ENCODE measurements at places on chromosomes 12 and 14.

- no peak for DNase-seq
These were observed 4.6 kb downstream of the PAWR start for GRCh38 chr12:79686171-79686570.

DNA sequence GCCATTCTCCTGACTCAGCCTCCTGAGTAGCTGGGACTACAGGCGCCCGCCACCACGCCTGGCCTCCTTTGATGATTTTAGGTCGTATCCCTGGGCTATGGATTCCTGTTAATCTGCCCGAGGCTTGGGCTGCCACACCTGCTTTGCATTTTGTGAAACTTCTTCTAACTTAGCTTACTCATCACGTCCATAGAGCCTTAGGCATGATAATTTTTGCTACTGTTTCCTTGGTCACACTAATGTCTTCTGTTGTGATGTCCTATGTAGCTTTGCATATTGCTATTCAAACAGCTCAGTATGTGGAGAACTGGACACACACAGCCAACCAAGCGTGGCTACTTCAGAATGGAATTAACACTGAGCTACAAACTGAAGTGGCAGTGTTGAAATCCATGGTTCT, 47.5 kb upstream of the DDX11 start:
- no peak for DNase-seq

- DNase-seq, result peak; percentile 36
These were observed 12.5 kb upstream of the CLEC4E start for GRCh38 chr12:8553088-8553627.

DNA sequence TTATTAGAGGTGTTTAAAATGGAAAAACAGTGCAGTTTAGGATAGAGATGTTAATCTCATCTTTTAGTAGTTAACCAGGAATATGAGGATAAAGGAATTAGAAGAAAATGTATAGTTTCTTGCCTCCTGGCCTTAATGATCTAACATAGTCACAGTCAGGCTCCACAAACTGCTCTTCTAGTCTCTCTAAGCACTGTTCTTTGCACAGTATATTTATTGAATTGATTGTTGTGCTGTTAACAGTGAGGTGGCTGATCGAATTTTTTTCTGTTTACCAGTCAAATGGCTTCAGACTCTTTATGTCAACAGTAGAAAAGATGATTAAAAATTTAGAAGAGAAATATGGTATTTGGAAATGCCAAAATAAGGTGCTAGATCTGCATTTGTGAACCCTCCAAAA, 37.8 kb downstream of the ATF7IP start:
- DNase-seq, result no peak

DNA sequence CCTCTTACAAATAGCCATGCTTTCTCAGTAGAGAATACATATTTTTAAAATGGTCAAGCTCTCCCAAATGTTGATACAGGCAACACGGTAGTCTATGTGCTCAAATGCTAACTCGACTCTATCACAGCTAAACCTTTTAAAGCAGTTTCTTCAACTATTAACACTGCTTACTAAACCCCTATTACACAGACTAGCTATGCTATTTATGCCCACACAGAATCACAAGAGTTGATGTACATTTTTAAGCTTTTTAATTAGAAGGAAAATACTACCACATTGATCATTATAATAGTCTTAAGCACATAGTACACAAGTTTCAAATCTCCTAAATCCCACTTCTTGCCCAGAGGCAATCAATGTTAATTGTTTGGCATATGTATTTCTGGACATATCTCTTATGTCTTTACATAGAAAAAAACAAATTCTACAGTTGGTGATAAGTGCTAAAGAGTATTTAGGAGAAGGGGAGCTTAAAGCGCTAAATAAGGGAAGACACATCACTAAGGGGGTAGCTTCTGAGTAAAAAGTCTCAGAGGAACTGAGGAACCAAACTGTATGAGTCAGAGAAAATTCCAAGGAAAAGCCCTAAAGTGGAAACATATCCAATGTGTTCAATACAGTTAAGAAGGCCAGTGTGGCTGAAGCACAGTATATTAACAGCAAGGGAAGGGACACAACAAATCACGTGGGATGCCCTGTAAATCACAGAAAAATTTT, 13.7 kb downstream of the HNRNPC start:
- DNase-seq, result no peak

GRCh38 chr12:112752303-112752702, 39.2 kb upstream of the RPH3A start:
- peak; percentile 1 for DNase-seq

DNA sequence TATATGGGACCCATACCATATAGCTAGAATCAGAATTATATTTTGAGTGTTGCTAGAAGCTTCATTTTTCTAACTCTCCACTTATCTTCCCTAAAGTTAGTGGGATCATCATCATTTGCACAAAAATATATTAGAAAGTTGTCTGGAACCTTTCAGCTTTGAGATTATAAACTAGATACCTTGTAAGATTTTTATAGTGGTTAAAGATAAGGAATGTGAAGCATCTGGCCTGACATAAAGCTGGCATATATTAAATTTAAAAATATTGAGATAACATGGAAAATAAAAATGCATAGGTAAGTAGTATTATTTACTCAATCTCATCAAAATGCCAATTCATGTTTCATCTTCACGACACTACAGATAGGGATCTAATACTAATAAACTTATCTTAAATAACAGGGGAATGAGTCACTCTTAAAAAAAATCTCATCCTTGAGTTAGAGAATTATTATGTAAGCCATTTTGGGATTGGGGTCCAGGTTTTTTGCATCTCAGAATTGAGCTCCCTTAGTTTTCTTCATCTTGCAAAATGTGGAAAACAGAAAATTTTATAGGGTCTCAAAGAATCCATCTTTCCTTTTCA, 318.5 kb downstream of the KCNC2 start:
- no peak for DNase-seq

- DNase-seq, result peak; percentile 88
These were observed 109.2 kb downstream of the EFCAB11 start for GRCh38 chr14:89845346-89845745.

DNA sequence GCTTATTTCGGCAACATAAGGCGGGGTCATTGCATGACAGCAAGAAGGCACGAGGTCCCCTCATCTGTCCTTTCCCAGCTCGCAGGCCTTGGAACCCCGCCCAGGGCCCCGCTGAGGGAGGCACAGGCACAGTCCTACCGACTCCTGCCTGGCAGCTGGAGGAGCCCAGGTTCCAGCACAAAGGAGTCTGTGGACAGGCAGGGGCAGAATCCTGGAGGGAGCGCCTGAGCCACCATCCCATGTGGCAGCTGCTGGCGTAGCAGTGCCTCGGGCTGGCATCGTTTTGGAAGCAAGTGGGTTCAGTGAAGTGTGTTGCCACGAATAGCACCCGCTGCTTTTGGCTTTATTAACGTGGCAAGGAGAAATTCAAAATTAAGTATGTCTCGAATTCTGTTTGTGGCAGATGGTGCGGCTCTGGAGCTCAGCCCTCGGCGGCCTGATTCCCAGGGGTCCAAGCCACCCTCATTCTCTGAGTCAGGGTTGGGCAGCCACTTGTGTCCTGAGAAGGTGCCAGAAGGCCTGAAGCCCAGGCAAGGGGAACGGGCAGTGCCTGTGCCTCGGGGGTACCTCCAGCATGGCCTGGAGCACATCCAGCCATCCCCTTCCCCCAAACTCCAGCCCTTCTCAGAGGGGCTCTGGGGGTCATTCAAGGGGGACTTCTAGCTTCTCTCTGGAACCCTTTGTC, 35.9 kb downstream of the SLC8B1 start:
- DNase-seq, result no peak

- no peak for DNase-seq
These were observed 71.2 kb downstream of the IRF2BPL start for GRCh38 chr14:76957224-76957891.

GRCh38 chr14:104356020-104356737, 217.8 kb downstream of the KIF26A start:
- DNase-seq, result no peak

GRCh38 chr12:93819050-93819491, 141.9 kb downstream of the CRADD start:
- DNase-seq, result no peak

DNA sequence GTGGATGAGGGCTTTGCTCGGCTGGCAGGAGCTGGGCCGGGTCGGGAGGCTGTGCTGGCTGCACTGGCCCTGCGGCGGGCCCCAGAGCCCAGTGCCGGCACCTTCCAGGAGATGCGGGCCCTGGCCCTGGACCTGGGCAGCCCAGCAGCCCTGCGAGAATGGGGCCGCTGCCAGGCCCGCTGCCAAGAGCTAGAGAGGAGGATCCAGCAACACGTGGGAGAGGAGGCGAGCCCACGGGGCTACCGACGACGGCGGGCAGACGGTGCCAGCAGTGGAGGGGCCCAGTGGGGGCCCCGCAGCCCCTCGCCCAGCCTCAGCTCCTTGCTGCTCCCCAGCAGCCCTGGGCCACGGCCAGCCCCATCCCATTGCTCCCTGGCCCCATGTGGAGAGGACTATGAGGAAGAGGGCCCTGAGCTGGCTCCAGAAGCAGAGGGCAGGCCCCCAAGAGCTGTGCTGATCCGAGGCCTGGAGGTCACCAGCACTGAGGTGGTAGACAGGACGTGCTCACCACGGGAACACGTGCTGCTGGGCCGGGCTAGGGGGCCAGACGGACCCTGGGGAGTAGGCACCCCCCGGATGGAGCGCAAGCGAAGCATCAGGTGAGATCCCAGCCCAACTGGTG, 11.5 kb downstream of the ARHGEF40 start:
- no peak for DNase-seq

GRCh38 chr14:92514844-92515514, 1.4 kb downstream of the RIN3 start:
- DNase-seq, result no peak

DNA sequence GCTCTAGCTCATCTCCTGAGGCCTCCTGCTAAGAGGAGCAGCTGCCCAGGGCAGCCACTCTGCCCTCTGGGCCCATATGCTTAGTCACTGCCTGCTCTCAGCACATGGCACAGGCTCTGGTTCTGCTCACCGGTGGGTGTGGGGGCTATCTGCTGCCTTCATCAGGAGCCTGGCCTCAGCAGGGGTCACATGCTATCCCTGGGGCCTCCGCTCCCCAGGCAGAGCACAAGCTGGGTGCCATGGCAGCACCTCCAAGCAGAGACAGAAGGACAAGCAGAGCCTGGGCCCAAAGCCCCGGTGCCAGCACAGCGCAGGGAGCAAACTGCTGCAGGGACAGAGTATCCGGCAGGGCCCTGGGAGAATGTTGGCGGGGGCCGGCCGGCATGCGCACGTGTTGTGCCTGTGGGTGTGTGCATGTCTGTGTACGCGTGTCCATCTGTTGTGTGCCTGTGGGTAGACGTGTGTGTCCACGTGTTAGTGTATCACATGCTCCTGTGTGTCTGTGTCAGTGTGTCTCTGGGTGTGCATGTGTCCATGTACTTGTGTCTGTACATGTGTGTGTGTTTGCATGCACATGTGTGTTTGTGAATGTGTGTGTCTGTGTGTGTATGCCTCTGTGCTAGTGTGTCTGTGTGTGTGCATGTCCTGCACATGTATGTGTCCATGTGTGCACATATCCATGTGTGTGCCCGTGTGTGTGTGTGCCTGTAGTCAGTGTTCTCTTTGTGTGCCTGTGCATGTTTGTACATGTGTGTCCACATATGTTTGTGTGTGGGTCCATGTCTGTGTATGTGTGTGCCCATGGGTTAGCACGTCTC, 326.9 kb downstream of the TMEM121 start:
- no peak for DNase-seq

DNA sequence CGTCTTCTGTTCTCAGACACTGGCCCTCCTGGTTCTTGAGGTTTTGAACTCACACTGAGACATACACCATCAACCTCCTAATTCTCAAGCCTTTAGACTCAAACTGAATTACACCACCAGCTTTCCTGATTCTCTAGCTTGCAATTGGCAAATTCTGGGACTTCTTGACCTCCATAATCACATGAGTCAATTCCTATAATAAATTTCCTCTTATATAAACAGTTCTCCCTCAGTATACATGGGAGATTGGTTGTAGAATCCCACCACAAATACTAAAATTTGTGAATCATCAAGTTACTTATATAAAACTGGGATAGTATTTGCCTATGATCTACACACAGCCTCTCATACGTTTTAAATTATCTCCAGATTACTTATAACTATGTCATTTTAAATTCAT, 162.2 kb downstream of the DIO2 start:
- no peak for DNase-seq

DNA sequence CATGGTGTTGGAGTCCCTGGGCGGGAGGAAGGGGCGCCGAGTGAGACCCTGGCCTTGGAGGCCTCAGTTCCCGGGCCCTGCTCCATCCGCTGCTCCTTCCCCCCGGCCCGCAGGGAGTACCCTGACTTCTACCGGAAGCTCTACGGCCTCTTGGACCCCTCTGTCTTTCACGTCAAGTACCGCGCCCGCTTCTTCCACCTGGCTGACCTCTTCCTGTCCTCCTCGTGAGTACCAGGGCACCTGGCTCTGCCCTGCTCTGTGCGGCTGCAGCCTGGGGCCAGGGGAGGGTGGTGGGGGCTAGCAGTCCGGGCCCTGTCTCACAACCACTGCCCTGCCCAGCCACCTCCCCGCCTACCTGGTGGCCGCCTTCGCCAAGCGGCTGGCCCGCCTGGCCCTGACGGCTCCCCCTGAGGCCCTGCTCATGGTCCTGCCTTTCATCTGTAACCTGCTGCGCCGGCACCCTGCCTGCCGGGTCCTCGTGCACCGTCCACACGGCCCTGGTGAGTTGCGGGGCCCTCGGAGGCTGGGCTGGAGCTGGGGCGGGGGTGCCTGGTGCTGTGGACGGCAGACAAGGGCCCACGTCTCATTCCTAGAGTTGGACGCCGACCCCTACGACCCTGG, 7.0 kb downstream of the NOC4L start:
- DNase-seq, result no peak

- DNase-seq, result no peak
These were observed 1.4 kb upstream of the BCAT1 start for GRCh38 chr12:24950231-24950834.

DNA sequence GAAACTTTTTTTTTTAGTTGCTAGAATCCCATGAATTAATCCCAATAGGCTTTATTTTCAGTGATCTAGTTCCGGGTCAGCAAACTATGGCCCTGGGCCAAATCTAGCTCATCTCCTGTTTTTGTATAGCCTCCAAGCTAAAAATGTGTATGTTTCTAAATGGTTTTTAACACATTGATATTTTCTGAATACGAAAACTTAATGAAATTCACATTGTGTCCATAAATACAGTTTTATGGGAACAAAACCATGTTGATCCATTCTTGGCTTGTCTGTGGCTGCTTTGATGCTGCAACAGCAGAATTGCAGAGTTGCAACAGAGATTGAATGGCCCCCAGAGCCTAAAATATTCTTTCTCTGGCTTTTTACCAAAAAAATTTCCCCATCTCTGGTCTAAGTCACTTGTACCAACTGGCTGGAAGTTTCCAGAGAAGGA, 47.5 kb downstream of the ZNF664 start:
- DNase-seq, result no peak

- no peak for DNase-seq
These were observed 367.3 kb downstream of the ALG10 start for GRCh38 chr12:34389378-34390170.

- DNase-seq, result no peak
These were observed 15.8 kb downstream of the ATP5MC2 start for GRCh38 chr12:53660041-53660440.

- no peak for DNase-seq
These were observed 724 bp downstream of the LTB4R start for GRCh38 chr14:24311837-24312615.

- no peak for DNase-seq
These were observed 44.4 kb downstream of the PRMT8 start for GRCh38 chr12:3535431-3535841.

- DNase-seq, result no peak
These were observed 84.6 kb downstream of the SETD3 start for GRCh38 chr14:99395909-99396530.

Measured in small intestine (tissue), 16 donors.